Hypothalamus (tissue), 51 donors: ENCODE measurements at places on chromosomes 1 and 21.

- no peak for DNase-seq
Observed at GRCh38 chr1:8256321-8256720, 61.6 kb upstream of the SLC45A1 start.

GRCh38 chr1:13707164-13707563 lies 7.2 kb downstream of the PRDM2 start:
- no peak for DNase-seq

- no peak for DNase-seq
Observed at GRCh38 chr1:223266632-223267172, 97.3 kb downstream of the SUSD4 start.

GRCh38 chr1:87314091-87314490 lies 14.6 kb upstream of the LMO4 start:
- DNase-seq, result no peak

DNA sequence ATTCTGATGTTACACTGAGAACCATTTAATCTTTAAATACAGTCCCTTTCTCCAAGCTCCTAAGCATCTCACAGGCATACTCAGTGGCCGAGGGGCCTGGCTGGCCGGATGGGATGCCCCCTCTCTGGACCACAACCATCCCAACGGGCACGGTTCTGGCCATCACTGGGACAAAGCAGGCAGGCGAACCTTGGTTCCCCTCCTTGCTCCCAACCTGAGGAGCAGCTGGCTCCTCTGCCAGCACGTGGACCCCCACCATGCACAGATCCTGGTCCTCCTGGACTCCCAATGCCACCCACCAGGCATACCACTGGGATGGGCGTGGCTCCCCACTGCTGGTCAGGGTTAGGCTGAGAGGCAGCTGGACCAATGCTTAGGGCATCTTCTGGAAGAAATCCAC lies 19.8 kb upstream of the PRDM16 start:
- no peak for DNase-seq

GRCh38 chr1:10903821-10904220 lies 107.4 kb upstream of the CASZ1 start:
- no peak for DNase-seq

GRCh38 chr1:53666566-53666965 lies 72.4 kb downstream of the GLIS1 start:
- DNase-seq, result no peak

- DNase-seq, result no peak
Observed at GRCh38 chr1:173112129-173112528, 61.4 kb upstream of the TNFSF18 start.

DNA sequence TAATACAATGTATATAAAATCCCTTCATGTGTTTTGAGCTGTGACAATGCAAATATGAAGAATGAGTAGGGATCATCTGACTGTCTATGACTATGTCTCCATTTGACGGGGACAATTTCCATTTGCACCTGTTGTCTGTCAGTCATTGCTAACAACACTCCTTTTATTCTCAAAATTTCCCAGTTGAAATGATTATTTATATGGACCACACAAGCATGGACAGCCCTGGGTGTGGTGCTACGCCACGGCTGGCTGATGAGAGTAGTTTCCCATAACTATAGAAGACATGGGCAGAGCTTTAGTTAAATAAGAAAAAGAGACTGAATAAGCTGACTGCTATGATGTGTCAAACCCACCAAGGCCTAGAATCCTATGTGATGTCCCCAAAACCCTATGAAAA lies 135.8 kb downstream of the MAP3K21 start:
- no peak for DNase-seq

- no peak for DNase-seq
Observed at GRCh38 chr1:43639976-43640794, 9.8 kb upstream of the KDM4A start.

DNA sequence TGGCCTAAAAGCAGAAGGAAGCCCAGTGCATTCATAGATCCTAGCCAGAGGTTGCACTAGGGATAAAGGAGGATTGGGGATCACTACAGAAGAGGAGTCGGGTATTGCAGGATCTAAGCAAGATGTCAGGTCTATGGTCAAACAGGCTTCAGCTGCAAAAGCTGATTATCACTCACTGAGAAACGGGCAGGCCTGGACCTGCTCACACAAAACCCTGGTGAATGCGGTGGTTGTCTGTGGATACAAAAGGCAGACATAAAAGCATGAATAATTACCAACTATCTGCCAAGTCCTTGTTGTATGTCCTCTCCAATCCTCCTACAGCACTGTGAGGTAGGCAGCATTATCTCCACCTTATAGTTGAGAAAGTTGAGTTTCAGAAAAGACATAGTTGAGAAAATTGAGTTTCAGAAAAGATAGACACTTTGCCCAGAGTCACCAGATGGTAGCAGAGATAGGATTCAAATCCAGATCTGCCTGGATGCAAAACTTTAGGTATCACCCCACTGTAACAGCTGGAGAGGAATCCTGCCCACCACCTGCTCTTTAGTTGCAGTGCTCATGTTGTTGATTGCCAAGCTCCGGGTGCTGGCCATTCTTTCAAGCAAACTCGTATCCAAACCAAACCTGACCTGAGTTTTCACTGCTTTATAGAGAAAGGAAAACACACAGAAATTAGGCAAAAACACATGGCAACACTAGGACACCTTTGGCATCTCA lies 49.6 kb upstream of the HOOK1 start:
- DNase-seq, result no peak

- DNase-seq, result no peak
Observed at GRCh38 chr1:32746130-32746529, 43.6 kb upstream of the SYNC start.
